ENCODE measurements at places on chromosomes 12 and 14. TPM values are rescaled to one million over a fixed set of nuclear protein-coding genes. Genes with fewer than 3 reads are reported as not detected.

MUCL1 gene
- total RNA-seq: not detected

EXOC3L4 gene
- total RNA-seq: 2.0 TPM

LRR1 gene
- total RNA-seq: 48.1 TPM

CLECL1 gene
- total RNA-seq: not detected

OVCH1 gene
- not detected for total RNA-seq

CCDC60 gene
- total RNA-seq: not detected

ADAM20 gene
- total RNA-seq: not detected

USP44 gene
- total RNA-seq: not detected

SLC6A13 gene
- total RNA-seq: 0.11 TPM

TAS2R13 gene
- total RNA-seq: not detected

NOS1 gene
- total RNA-seq: 0.54 TPM

FGF6 gene
- not detected for total RNA-seq

GLIPR1L1 gene
- total RNA-seq: not detected

AMDHD1 gene
- total RNA-seq: 2.6 TPM

RIMBP2 gene
- total RNA-seq: not detected
